NCI-H446 (cell line): ENCODE measurements at places on chromosomes 7 and 10.
A peak's percentile ranks its signal among the peaks of the same experiment; 100 is the strongest.

DNA sequence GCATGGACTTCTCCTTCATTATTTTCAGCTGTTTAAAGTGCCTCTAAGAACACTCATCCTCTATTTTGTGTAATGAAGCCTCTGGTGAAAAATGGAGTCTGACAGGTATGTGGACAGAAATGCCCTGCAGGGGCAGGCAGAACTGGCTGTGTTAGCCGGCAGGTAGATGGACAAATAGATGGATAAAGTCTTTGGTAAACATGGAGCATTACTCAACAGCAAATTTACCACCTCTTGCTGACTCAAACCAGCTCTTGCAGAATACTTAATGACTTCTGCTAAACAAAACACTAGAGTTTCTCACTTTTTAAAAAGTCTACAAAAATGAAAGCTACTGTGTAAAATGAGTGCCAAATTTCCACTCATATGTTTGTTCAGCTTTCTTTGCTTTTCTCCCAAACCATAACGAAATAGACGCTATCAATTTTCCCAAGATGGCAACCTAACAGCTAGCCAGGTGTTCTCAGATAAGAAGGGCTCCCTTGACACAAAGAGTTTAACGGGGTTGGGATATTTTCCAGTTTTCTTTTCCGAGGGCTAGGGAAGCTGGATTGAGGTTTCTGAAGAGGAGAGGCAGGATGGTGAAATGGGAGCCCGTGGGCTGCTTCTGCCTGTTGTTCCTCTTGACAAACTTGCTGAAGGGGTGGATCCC, 71.9 kb upstream of the HABP2 start:
- DNase-seq: no peak

GRCh38 chr10:44377651-44378310, 7.1 kb downstream of the CXCL12 start:
- no peak for DNase-seq

- DNase-seq: no peak
Measured at GRCh38 chr10:102781090-102781920, 37.6 kb downstream of the WBP1L start.

DNA sequence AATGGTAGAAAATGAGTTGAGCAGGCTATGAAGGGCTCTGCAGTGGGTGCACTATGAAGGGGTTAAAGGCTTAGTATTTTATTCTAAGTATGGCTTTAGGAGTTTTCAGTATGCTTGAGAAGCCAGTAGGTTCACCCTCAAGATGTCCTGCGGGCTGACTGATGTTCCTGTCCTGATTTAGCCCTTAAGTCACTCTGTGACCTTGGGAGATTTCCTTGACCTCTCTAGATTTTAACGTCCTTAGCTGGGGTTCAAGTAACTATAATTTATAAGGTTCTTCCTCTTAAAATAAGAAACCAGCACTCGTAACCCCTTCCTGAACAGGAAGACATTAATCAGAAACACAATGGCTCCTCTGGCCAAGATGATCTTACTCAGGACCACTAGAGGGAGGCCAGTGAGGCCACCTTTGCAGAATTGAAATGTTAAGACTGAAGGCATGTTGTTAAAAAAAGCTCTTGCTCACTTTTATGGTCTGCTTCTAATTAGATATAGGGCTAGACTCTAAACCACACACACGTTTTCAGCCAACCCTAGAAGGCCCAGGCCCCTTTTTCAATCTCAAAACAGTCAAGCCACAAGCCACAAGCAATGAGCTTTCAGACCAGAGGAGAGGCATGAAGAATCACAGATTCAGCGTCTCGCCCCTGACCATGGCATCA, 41.9 kb downstream of the CDK1 start:
- no peak for DNase-seq

DNA sequence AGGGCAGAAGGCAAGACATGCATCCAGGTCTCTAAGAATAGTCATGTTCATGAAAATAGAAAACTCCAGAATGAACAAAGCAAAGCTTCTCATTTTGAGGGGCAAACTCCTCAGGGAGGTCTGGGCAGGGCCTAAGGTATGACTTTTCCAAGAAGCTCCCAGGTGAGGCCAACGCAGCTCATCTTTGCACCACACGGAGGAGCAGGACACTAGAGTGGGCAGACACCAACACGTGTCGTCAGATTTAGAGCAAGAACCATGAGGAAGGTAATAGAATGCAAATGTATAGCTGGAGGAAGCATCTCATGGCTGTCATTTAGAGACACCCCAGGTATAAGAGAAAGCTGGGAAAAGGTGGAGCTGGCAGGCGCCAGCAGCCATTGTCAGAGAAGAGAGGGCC, 95.7 kb downstream of the WDFY4 start:
- no peak for DNase-seq

DNA sequence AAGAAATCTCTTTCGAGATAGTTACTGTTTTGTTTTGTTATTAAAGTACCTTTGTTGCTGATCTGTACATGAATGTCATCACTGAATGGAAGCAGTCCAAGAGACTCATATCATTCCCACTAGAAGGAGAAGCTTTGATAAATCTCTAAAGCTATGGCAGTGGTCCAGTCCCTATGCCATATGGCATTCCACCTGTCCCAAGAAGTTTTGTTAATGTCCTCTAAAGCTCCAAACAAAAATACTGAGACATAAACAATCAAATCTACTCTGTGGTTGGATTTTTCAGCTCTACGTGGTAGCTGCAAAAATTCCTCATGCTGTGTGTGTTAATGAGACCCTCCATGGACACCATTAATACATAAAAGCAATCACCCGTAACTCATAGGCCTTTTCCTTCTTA, 94.1 kb downstream of the LRRN3 start:
- peak; percentile 37 for DNase-seq

GRCh38 chr7:53358269-53358668, 322.8 kb downstream of the POM121L12 start:
- no peak for DNase-seq

DNA sequence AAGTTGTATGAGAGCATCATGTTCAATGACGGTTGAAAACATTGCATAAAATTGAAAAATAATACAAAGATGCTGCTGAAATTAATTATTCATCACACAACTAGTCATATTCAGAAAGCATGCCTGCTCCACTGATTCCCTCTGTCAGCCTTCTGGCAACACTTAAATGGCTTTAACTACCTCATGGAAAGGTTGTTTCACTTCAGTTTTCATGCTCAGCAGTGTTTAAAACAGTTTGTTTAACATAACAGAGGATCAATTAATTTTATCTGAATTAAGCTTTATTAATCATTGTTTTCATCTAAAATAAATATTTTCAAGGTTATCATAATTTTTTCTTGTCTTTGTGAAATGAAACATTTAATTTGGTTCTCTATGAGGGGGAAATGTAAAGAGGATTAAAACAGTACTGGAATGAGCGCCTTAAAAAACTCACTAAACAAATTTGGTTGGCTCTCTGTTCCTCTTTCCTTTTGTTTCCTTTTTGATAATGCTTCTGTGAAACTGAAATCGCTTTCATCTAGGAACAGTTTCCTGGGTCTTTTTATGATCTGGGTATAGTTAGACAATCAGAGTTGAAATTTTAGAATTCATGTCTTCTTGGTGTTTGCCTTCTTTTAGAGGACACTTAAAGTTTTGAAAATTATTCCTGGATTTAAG, 427.4 kb downstream of the SH2D4B start:
- DNase-seq: no peak

DNA sequence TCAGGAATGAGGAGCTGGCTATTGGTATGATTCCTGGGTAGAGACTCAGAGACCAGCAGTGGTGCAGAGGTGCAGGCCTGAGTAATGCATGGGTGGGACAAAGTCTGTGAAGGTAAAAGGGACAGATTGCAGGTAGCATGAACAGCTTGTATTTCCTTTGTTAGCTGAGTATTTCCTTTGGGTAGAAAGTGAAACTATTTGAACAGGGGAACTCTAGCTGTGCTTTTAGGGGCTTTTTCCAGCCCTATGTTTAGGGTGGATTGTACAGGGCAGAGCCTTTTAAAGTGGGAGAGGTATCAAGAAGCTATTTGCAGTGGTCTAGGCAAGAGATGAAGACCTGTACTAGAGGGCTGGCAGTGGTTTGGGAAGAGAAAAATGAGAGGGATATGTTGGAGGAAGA, 739.9 kb downstream of the REEP3 start:
- DNase-seq: no peak

DNA sequence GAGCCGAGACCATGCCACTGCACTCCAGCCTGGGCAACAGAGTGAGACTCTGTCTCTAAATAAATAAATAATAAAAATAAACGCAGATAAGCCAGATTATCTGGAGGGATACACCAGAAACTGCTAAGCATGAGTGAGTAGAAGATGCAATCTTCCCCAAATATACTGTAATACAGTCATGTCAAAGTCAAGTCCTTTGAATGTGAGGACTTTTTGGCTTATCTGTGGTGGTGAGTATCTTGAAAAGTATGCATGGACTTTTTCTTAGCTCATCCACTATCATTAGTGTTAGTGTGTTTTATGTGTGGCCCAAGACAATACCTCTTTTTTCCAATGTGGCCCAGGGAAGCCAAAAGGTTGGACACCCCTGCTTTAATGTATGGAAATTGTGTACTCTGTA, 44.7 kb upstream of the PITRM1 start:
- DNase-seq: no peak

GRCh38 chr10:44804661-44805060, 106.5 kb upstream of the TMEM72 start:
- DNase-seq: no peak

- no peak for DNase-seq
Measured at GRCh38 chr10:132450466-132450824, 53.4 kb downstream of the PWWP2B start.

- DNase-seq: no peak
Measured at GRCh38 chr7:86574006-86574405, 69.7 kb upstream of the GRM3 start.

GRCh38 chr10:64515970-64516699, 994.9 kb downstream of the REEP3 start:
- DNase-seq: peak; percentile 20

DNA sequence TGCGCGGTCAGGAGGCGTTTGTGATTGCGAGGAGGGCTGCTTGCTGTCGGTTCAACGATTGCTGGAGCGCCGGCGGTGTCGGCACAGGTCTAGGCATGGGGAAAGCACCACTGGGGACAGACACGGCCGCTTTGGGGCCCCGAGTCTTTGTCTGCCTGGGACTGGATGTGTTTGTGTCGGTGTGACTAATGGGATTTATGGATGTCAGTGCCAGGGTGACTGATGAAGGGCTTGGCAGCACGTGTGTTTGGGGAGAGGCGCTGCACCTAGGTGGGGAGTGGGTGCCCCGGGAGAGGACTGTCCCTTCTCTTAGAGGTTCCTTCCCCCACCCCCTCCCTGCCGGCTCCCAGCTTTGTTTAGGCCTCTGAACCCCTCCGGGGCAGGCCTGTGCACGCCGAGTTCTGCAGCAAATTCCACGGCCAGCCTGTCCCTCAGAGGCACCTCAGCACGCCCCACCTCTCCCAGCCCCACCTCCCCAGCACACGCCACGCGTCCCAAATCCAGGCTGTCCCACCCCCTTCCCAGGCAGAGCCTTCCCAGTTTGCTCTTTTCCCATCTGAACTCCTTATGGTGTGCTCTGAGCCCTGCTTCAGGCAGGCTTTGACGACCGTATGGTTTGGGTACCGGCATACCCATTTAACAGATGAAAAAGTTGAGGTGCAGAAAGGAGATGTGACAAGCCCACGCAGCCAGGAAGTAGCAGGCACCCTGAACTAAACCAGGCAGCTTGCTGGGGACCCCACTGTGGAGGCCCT, 6.4 kb upstream of the TNRC18 start:
- DNase-seq: peak; percentile 58

DNA sequence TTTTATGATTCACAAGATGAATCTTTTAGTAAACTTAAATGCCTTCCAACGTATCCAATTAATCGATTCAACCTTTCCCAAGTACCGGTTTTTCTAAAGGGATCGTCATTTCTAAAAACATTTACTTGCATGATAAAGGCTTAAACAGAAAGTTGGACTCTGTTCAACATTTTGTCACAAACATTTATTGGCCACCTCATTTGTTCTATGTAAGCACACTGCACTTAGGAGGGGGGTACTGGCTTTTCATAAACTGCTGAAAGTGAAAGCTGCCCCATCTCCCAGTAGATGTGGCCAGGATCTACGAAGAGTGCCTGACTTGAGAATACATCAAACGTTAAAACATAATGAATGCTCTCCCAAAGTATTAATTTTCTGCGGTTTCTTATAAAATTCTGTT, 37.3 kb upstream of the LAMB4 start:
- DNase-seq: no peak

- no peak for DNase-seq
Measured at GRCh38 chr7:36984710-36985312, 260.5 kb upstream of the AOAH start.

GRCh38 chr7:70701477-70701876, 430.5 kb upstream of the GALNT17 start:
- no peak for DNase-seq
